ENCODE measurements at places on chromosomes 16 and 17. TPM values are rescaled to one million over a fixed set of nuclear protein-coding genes. Genes with fewer than 3 reads are reported as not detected.

GAST gene
- not detected for total RNA-seq

SEPTIN12 gene
- total RNA-seq = not detected

SOST gene
- 0.23 TPM for total RNA-seq

SPATA32 gene
- not detected for total RNA-seq

GDPD3 gene
- 0.46 TPM for total RNA-seq

MAPK8IP3 gene
- total RNA-seq = 85.8 TPM

SAMD14 gene
- total RNA-seq = 29.8 TPM

CHP2 gene
- total RNA-seq = 1.2 TPM

KRT40 gene
- not detected for total RNA-seq

PLXDC1 gene
- total RNA-seq = 18.0 TPM
